ENCODE measurements at places on chromosomes 4 and X.
A peak's percentile ranks its signal among the peaks of the same experiment; 100 is the strongest.

- DNase-seq, result no peak
Observed at GRCh38 chrX:101415180-101416145, 7.4 kb downstream of the HNRNPH2 start.

DNA sequence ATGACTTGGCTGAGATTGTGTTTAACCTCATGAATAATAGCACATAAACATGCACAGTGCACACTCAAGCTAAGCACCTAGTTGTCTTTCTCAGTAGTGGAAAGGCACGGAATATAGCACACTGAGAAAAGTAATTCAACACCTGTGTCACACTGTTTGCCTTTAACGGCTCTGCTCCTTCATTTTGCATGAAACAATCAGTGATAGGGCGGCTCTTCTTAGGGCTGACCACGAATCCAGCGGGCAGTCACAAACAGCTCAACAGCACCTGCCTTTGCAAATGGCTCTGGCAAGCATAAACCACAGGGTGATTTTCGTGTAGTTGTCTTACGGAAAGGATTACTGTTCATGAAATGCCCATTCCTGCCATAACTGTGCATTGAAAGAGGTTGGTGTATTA, 954.0 kb upstream of the TENM3 start:
- DNase-seq, result no peak

DNA sequence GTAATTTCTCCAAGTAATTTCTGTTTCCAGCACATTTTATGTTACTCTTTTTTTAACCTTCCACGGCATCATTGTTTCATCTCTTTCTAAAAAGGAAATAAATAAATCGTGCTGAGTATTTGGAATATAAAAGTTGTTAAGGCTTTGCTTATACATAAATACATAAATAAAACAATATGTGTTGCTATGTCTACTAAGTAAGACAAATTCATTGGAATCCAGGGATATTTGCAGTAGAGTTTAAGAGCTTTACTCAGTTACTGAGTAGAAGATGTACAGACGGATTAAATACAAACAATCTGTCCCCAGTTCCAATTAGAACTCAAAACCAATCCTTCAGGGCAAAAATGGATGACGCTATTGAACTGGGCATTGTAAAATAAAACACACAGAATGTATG, 1.4 kb downstream of the ARHGAP24 start:
- DNase-seq, result no peak

GRCh38 chr4:98692411-98692810, 34.0 kb upstream of the TSPAN5 start:
- no peak for DNase-seq

- no peak for DNase-seq
Observed at GRCh38 chr4:141571362-141571761, 65.0 kb upstream of the IL15 start.

- DNase-seq, result no peak
Observed at GRCh38 chr4:157887316-157887715, 285.5 kb downstream of the GASK1B start.

DNA sequence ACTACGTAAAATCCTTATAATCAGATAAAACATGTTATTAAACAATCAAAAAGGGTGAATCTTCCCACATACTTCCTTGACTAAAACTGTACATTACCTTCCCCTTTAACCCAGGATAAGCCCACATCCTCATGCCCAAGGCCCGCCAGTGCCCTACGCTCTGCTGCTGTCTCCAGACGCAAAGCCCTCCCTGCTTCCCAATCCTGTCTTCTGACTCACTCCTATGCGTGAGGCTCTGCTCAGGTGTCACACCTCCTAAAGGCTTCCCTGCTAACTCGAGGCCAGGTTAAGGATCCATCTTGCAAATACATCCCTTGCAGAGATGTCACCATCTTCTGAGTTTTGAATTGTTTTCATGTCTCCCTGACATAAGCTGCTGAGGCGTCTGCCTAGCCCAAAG, 61.6 kb downstream of the STX18 start:
- no peak for DNase-seq

DNA sequence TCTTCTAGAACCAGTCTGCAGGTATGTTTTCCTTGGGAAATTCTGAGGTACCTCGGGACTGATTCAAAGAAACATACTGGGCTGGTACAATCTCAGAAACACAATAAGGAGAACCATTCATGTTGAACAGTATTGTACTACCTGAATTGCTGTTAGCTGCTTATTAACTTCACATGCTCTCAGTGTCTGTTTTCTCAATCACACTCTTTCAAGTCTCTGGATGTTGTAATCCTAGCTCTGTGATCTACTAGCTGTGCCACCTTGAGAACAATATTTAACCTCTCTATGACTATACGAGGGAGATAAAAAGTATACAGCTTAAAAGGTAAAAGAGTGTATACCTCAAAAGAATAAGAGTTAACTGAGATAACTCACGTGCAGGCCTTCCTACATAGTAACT, 10.3 kb downstream of the CCDC158 start:
- no peak for DNase-seq

- no peak for DNase-seq
Observed at GRCh38 chr4:53981567-53981966, 82.8 kb downstream of the CHIC2 start.

GRCh38 chrX:18016941-18017340, 155.8 kb upstream of the RAI2 start:
- DNase-seq, result no peak

DNA sequence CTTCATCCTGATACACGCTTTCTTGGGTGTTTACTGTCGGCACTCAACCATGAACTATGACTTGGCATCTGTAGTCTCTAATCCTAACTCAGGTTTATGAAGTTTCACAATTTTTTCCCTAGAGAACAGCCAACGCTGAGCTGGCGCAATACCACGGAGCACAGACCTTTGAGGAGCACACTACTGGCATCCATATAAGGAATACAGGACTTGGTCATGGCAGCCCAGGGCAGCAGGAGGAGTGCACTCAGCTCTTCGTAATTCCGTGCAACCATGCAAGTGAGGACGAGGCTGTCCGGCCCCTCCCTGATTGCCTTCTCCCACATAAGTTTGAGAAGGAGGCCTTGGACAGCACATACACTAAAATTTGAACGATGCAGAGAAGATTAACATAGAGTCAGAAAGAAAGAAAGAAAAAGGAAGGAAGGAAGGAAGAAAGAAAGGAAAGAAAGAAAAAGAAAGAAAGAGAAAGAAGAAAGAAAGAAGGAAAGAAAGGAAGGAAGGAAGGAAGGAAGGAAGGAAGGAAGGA, 41.0 kb upstream of the PDLIM5 start:
- DNase-seq, result no peak

GRCh38 chrX:14528629-14529289, 577 bp upstream of the GLRA2 start:
- peak; percentile 17 for DNase-seq

GRCh38 chr4:109614015-109614414, 54.0 kb downstream of the MCUB start:
- no peak for DNase-seq

DNA sequence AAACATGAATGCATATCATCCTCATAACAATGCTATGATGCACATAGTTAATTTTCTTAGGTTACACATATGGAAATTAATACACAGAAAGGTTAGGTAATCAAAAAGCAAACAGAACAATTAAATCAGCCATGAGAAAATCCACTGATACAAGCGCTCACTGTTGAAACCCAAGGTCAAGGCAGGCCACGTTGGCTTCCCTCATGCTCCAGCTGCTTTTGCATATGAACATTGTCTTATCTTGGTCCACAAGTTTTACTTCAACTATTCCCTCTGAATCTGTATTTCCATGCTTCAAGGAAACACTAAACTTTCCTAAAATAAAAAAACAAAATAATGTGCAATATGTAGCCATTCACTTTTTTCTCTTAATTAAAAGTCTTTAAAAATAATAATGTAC, 34.5 kb upstream of the PLA2G12A start:
- DNase-seq, result no peak

DNA sequence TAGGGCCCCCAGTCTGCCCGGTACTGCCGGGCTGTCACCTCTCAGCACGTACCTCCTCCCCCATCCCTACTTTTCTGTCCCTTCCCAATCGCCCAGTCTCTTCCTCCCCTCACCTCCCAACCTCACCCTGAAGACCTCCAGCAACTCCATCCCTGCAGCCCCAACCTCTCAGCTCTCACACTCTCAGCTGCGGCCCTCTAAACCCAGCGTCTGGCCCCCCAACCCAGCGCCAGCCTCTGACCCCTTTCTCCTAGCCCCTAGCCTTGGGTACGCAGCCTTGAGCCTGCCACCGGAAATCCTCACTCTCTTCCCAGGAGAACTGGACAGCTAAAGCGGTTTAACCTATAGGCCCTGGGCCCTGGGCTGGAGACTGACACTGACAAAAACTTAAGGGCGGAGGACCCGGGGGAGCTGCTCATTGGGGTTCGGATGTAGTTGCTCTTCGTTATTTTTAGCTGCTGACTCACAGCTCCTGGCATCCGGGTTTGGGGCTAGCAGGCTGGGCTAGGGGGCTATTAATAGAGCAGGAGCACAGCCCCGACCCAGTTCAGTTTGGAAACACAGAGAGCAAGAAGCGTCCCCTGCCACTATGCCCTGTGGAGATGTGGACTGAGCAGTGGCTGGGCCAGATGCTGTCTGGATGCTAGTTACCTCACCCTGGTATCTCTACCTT, 9.6 kb upstream of the DLG3 start:
- no peak for DNase-seq
